ENCODE measurements at places on chromosomes 13 and 19. TPM values are rescaled to one million over a fixed set of nuclear protein-coding genes. Genes with fewer than 3 reads are reported as not detected.

MBNL2 gene
- total RNA-seq = 24.6 TPM

AKT2 gene
- total RNA-seq = 126 TPM

CEACAM8 gene
- not detected for total RNA-seq

CBLC gene
- total RNA-seq = not detected

FGF21 gene
- not detected for total RNA-seq

TSHZ3 gene
- 2.6 TPM for total RNA-seq

HSPB6 gene
- total RNA-seq = 0.36 TPM

SOX21 gene
- total RNA-seq = not detected

SCGB2B2 gene
- total RNA-seq = 0.38 TPM

KIR2DL4 gene
- total RNA-seq = not detected

Data from activated CD4-positive, alpha-beta memory T cell treated with anti-CD3 and anti-CD28 coated beads for 36 hours (primary cell).